ENCODE measurements at places on chromosomes 4 and X. TPM values are rescaled to one million over a fixed set of nuclear protein-coding genes. Genes with fewer than 3 reads are reported as not detected.
A peak's percentile ranks its signal among the peaks of the same experiment; 100 is the strongest.

Gene NOX1
- total RNA-seq: not detected

Gene FRMPD3
- 2.5 TPM for total RNA-seq

Gene GPRASP2
- total RNA-seq: 2.1 TPM

Gene SMPX
- not detected for total RNA-seq

Gene TFDP3
- total RNA-seq: not detected

Gene CSAG3
- total RNA-seq: 10.4 TPM

Gene RTL5
- 0.08 TPM for total RNA-seq

Gene CLDN2
- not detected for total RNA-seq

DNA sequence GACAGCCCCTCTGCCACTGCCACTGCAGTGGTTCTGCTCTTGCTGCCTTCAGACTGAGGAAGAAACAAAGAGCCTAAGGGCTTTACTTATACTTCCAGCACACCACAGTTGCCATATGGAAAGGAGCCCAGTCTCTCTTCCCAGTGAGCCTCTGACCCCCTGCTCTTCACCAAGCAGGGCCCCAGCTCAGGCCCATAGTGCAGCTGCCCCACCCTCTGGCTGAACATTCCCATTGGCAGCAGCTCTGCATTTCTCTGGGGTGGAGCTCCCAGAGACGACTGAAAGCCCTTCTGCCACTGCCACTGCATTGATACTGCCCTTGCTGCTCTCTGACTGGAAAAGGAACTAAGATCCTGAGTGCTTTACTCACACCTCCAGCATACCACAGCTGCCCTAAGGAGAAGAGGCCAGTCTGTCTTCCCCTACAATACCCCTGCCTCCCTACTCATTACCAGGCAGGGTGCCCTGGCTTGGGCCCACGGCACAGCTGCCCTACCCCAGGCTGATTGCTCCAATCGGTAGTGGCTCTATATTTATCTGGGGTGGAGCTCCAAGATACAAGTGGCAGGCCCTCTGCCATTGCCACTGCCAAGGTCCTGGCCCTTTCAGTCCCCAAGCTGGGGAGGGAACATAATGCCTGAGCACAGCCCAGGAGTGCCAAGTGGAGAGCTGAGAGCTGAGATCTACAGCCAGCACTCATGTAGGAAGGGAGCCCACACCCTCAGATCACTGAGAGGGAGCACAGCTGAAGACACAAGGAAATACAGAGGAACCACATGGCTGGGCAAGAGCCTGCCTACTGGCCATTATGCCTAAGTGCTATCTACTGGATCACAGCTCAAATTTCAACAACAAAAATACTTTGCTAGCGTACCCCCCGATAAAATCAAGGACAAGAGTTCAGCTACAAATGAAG lies 36.0 kb downstream of the AWAT2 start:
- no peak for DNase-seq
- H3K27ac ChIP-seq: no peak overlapping the region
- no peak overlapping the region for H3K4me3 ChIP-seq
- H3K27me3 ChIP-seq: no peaks in the 10 kb centered on the region

DNA sequence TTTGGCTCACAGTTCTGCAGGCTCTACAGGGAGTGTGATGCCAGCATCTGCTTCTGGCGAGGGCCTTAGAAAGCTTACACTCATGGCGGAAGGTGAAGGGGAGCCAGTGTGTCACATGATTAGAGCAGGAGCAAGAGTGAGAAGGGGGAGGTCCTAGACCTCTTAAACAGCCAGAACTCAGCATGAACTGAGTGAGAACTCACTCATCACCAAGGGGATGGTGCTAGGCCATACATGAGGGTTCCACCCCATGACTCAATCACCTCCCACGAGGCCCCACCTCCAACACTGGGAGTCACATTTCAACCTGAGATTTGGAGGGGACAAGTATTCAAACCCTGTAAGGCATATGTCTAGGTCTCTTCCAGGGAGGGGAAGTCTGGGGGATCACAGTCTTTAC lies 33.4 kb downstream of the SPRY1 start:
- no peaks in the 10 kb centered on the region for H3K27me3 ChIP-seq
- DNase-seq: no peak
- no peak overlapping the region for H3K27ac ChIP-seq
- H3K36me3 ChIP-seq: no peaks in the 10 kb centered on the region

DNA sequence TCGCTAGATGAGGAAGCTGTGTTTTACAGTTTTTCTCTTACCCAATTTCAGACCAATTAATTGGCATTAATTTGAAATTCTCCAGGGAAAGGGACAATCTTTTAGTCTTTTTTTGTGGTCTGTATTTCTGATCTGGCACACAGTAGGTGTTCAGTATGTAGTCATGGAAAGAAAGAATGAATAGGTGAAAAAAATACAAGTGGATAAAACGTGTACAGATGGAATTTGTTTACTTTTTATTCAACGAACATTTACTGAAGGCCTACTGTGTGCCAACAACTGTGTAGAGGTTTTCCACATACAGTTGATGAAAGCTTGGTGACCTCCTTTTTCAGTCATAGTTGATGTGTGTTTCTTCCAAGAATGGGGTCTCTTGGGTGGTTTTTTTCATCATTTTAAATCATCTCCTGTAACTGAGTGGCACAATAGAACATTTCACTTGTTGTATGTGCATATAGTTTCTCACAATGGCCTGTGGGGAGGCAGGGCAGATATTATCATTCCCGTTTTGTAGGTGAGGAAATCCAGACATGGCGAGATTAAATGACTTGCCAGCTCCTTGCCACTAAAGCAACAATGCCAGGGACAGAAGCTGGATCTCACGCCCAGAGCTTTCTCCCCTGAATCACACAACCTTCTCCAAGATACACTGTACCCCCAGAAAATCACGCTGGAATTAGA lies 102.4 kb downstream of the CEP135 start:
- DNase-seq: no peak
- H3K4me3 ChIP-seq: no peak overlapping the region
- H3K27me3 ChIP-seq: peaks cover 10% of the 10 kb centered on the region
- H3K4me1 ChIP-seq: peaks cover 3% of the 10 kb centered on the region
- H3K36me3 ChIP-seq: no peaks in the 10 kb centered on the region

- DNase-seq: no peak
- no peak overlapping the region for H3K27ac ChIP-seq
- H3K4me3 ChIP-seq: no peak overlapping the region
- H3K36me3 ChIP-seq: no peaks in the 10 kb centered on the region
Observed at GRCh38 chrX:69000877-69001276, 164.4 kb downstream of the PJA1 start.

- H3K36me3 ChIP-seq: no peaks in the 10 kb centered on the region
- H3K4me3 ChIP-seq: no peak overlapping the region
- H3K27ac ChIP-seq: no peak overlapping the region
- H3K27me3 ChIP-seq: no peaks in the 10 kb centered on the region
- H3K4me1 ChIP-seq: no peaks in the 10 kb centered on the region
- no peak for DNase-seq
Observed at GRCh38 chr4:163702736-163703135, 208.2 kb downstream of the TMA16 start.

GRCh38 chr4:168411318-168412150 lies 68.8 kb downstream of the DDX60L start:
- DNase-seq: no peak
- no peak overlapping the region for H3K27ac ChIP-seq
- H3K36me3 ChIP-seq: peaks cover 46% of the 10 kb centered on the region

DNA sequence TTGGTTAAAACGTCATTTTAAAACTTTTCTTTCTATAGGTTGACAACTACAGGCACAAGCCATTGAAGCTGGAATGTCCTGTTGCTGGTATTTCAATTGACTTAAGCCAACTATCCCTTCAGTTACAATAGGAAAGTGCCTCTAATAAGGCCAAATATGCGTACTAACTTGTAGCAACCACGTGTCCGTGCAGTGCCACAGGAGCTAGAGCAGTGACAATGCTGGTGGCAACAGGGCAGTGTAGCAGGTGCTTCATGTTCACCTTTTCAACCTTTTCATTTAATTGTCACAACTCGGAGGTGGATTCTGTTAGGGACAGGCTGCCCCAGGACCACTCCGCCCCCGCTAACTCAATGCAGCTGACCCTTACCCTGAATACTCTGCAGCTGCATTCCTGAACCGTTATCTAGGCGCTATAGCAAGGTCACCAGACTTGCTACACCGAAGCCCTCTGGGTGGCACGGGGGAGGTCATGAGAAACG lies 37.7 kb downstream of the ERVMER34-1 start:
- no peak for DNase-seq
- H3K4me3 ChIP-seq: peak overlapping the region; percentile 73
- H3K27me3 ChIP-seq: no peaks in the 10 kb centered on the region
- H3K36me3 ChIP-seq: peaks cover 15% of the 10 kb centered on the region
- H3K4me1 ChIP-seq: peaks cover 24% of the 10 kb centered on the region

- no peaks in the 10 kb centered on the region for H3K36me3 ChIP-seq
- no peaks in the 10 kb centered on the region for H3K4me1 ChIP-seq
- no peak overlapping the region for H3K4me3 ChIP-seq
- no peak overlapping the region for H3K27ac ChIP-seq
Observed at GRCh38 chr4:70984589-70984988, 8.9 kb upstream of the DCK start.

DNA sequence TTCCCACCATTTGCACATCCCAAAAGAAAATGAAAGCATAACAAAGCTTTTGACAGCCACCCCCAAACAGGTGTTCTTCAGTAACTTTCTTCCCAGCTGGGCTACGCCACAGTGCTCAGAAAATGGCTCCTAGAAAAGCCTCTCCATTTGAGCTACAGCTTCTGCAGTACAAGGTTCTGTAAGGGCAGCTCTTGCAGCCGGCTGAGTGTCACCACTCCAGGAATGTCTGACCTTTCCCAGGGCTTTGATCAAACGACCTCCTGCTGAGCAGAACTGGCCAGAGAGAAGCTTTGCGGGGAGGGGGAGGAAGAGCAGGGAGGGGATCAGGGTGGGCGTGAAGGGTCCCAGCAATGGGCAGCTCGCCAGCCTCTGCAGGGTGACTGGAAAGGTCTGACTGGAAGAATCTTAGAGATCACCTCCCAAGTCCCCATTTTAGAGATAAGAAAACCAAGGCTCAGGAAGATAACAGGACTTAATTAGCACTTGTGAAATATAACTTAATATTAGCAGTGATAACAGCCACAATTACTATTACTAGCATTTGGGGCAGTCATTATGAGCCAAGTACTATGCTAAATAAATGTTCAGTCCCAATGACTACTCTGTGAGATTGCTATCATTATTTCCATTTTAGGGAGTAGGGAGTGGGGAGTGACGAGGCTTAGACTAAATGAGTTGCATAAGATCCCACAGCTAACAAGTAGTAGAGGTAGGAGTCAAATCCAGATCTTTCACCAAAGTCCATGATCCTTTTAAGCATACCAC lies 51.1 kb downstream of the LEF1 start:
- no peaks in the 10 kb centered on the region for H3K27me3 ChIP-seq
- H3K4me1 ChIP-seq: peaks cover 97% of the 10 kb centered on the region
- H3K36me3 ChIP-seq: peaks cover 9% of the 10 kb centered on the region
- no peak for DNase-seq
- H3K4me3 ChIP-seq: peak overlapping the region; percentile 23
- peak overlapping the region; percentile 80 for H3K27ac ChIP-seq

DNA sequence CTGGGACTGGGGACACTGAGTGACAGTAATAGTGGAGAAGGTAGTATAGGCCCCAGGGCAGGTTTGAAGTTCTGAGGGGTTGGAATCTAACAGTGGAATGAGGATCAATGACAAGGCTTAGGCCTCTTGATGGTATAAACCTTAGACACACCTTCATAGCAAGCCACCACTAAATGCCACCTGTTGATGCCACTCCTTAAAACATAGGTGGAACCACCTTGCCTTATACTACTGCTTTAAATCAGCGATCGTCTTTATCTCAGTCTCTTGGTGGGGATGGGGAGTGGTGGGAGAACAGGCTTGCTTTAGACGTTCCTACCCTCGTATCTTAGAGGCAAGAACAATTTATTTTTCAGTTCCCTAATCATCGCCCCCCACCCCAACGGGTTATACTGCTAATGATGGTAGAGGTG lies 1.2 kb downstream of the RAB33B start:
- peak overlapping the region; percentile 97 for H3K4me3 ChIP-seq
- no peak overlapping the region for H3K27ac ChIP-seq
- DNase-seq: no peak
- peaks cover 34% of the 10 kb centered on the region for H3K4me1 ChIP-seq
- H3K36me3 ChIP-seq: peaks cover 4% of the 10 kb centered on the region

GRCh38 chr4:185110375-185110823 lies 32.7 kb upstream of the SLC25A4 start:
- H3K4me1 ChIP-seq: no peaks in the 10 kb centered on the region
- DNase-seq: no peak
- no peak overlapping the region for H3K4me3 ChIP-seq
- no peaks in the 10 kb centered on the region for H3K36me3 ChIP-seq
- H3K27ac ChIP-seq: no peak overlapping the region

- H3K4me3 ChIP-seq: no peak overlapping the region
- H3K36me3 ChIP-seq: no peaks in the 10 kb centered on the region
- DNase-seq: no peak
- no peaks in the 10 kb centered on the region for H3K27me3 ChIP-seq
Observed at GRCh38 chrX:27997622-27998021, 16.4 kb upstream of the DCAF8L1 start.

GRCh38 chr4:42891644-42892043 lies 869 bp upstream of the GRXCR1 start:
- no peaks in the 10 kb centered on the region for H3K27me3 ChIP-seq
- no peak overlapping the region for H3K4me3 ChIP-seq
- H3K4me1 ChIP-seq: no peaks in the 10 kb centered on the region
- no peaks in the 10 kb centered on the region for H3K36me3 ChIP-seq

GRCh38 chr4:175806727-175807126 lies 5.3 kb downstream of the GPM6A start:
- no peaks in the 10 kb centered on the region for H3K36me3 ChIP-seq
- no peaks in the 10 kb centered on the region for H3K27me3 ChIP-seq
- no peak overlapping the region for H3K27ac ChIP-seq
- DNase-seq: no peak

DNA sequence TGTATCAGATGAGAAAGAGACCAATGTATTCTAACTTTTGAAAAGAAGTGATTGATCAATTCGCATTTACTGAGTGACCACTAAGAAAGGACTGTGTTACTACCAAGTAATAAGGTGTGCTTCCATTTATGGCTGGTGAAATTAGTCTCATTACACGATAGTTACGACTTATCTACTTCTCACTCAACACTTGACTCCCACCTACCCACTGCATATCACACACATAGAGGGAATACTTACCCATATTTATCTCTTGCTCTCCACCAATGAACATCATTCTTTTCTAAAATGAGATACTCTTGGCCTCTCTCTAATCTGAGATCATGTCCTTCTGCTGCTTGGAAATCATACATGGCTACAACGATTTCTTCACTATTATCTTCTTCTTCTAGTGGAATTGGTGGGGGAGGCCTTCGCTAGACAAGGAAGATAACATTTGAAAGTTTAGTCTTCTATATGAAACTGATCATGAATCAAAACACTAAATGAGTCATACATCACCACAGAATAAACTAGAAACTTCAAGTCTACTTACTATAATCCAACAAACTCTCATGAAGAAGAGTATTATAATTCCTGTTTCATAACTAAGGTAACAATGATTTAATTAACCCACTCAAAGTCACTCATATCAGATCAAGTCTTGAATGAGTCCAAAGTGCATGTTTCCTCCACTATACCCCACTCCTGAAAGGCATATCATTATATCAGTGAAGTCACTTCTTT lies 33.7 kb upstream of the TXK start:
- no peaks in the 10 kb centered on the region for H3K27me3 ChIP-seq
- no peaks in the 10 kb centered on the region for H3K4me1 ChIP-seq
- no peak for DNase-seq
- H3K27ac ChIP-seq: no peak overlapping the region
- no peaks in the 10 kb centered on the region for H3K36me3 ChIP-seq
- H3K4me3 ChIP-seq: no peak overlapping the region

All from naive thymus-derived CD4-positive, alpha-beta T cell (primary cell).